ENCODE measurements at places on chromosomes 7 and 10. TPM values are rescaled to one million over a fixed set of nuclear protein-coding genes. Genes with fewer than 3 reads are reported as not detected.

The GPR85 gene
- total RNA-seq = not detected

The AQP1 gene
- 1.4 TPM for total RNA-seq

GRCh38 chr10:76839276-76839675, 798.3 kb downstream of the KCNMA1 start:
- H3K27me3 ChIP-seq = no peaks in the 10 kb centered on the region
- H3K4me3 ChIP-seq = no peak overlapping the region
- H3K4me1 ChIP-seq = no peaks in the 10 kb centered on the region
- no peak for DNase-seq

DNA sequence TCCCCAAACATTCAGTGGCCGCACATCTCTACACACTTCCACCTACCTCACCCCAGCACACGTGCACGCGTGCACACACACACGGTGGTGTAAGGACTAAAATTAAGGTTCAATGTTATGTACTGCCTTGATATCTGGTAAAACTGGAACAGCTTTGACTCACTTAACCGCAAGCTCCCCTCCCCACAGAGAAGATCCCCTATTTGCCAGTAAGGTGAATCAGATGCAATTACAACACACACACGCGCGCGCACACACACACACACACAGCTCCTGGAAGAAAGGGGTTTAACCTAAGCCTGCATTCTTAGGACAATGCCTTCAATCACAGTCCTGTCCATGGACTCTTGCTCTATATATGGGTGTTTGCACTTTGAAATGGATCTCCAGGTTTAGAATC, 25.5 kb upstream of the VPS41 start:
- no peaks in the 10 kb centered on the region for H3K27me3 ChIP-seq
- no peak overlapping the region for H3K27ac ChIP-seq
- DNase-seq = no peak
- no peak overlapping the region for H3K4me3 ChIP-seq
- no peaks in the 10 kb centered on the region for H3K36me3 ChIP-seq

- no peaks in the 10 kb centered on the region for H3K36me3 ChIP-seq
- H3K27me3 ChIP-seq = peaks cover 37% of the 10 kb centered on the region
- H3K4me3 ChIP-seq = no peak overlapping the region
- peaks cover 17% of the 10 kb centered on the region for H3K4me1 ChIP-seq
- DNase-seq = no peak
Measured at GRCh38 chr7:116500078-116500853, 728 bp downstream of the CAV2 start.

The FKBP6 gene
- not detected for total RNA-seq

DNA sequence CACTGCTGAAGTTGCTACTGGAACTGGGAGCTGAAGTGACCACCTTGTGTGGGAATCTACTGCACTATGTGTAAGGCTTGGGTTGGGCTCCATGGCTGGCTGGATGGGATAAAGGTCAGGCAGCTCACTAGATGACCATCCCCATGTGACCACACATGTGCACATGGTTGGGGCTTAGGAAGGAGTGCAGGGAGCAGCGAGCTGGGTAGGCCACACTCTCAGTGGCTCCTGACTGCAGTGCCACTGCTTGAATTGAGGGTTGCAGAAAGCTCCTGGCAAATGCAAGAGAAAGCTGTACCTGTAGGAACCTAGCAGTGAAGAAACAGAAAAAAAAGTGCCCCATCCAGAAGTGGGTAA, 47.5 kb upstream of the AMPH start:
- no peak for DNase-seq
- H3K27me3 ChIP-seq = no peaks in the 10 kb centered on the region
- no peak overlapping the region for H3K4me3 ChIP-seq

The FBXO24 gene
- 0.88 TPM for total RNA-seq

GRCh38 chr7:12552876-12553275, 17.6 kb upstream of the SCIN start:
- no peaks in the 10 kb centered on the region for H3K4me1 ChIP-seq
- H3K27ac ChIP-seq = no peak overlapping the region
- H3K27me3 ChIP-seq = no peaks in the 10 kb centered on the region
- H3K36me3 ChIP-seq = no peaks in the 10 kb centered on the region
- no peak for DNase-seq

DNA sequence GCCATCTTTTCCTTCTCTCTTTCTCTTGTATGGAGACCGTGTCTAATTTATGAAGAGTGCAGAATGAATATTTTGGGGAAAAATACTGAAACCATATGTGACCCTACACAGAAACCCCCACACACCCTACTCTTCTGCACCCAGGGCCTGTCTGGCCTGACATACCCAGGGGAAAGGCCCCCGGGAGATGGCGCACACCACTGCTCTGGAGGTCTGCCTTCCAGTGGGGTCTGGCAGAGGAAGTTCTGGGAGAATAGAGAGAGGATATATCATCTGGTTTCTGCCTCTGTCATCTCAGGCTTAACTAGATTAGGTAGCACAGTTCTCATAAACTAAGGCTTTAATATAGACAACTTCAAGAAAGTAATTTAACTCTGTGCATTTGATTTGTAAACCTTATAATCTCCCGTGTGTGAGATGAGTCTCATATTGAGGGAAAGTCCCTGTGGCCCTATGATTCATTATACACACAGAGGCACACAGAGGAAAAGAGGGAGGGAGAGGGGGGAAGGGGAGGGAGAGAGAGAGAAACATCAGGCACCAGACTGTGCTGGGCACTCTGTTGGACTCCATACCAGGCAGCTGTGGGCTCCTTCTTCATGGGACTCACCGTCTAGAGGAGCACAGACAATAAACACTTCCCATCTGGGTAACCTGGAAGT, 123.3 kb downstream of the AOAH start:
- no peaks in the 10 kb centered on the region for H3K27me3 ChIP-seq
- H3K4me1 ChIP-seq = peaks cover 5% of the 10 kb centered on the region
- no peak overlapping the region for H3K4me3 ChIP-seq
- H3K27ac ChIP-seq = no peak overlapping the region

The LRRC18 gene
- total RNA-seq = not detected

The TRIM50 gene
- not detected for total RNA-seq

GRCh38 chr7:112459645-112460044, 9.4 kb downstream of the IFRD1 start:
- H3K27ac ChIP-seq = no peak overlapping the region
- H3K27me3 ChIP-seq = no peaks in the 10 kb centered on the region
- peaks cover 72% of the 10 kb centered on the region for H3K36me3 ChIP-seq
- H3K4me3 ChIP-seq = no peak overlapping the region

GRCh38 chr7:96740130-96740529, 30.5 kb upstream of the SEM1 start:
- no peaks in the 10 kb centered on the region for H3K27me3 ChIP-seq
- DNase-seq = no peak
- no peaks in the 10 kb centered on the region for H3K4me1 ChIP-seq
- no peaks in the 10 kb centered on the region for H3K36me3 ChIP-seq

DNA sequence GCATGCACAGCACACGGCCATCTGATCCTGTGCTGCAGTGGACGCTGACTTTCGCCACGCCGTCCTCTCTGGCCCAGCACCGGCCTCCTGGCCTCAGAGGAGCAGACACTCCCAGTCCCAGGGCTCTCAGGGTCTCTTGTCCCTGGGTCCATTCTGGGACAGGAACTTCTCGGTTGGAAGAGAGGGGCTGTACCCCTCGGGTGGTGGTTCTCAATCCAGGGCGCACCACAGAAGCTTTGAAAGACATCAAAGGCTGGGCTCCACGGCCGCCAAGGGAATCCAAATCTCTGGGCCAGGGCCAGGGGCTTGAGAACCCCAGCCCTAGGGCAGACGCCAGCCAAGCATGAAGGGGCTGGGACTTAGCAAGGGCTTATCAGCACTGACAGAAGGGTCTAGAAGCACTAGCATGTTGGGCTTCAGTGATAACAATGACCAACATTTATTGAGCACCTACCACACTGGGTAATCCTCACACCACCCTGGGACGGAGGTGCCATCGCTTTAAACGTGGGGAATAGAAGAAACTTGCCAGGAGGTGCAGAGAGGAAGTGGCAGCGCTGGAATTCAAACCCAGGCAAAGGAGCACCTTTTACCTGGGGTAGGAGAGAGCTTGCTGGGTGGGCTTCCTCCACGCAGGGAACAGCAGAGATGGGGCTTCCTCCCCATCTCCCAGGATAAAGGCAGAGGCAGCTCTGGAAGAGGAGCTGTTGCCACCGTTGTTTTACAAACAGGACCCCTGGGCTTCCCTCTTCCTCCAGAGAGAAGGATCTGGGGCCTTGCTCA, 1.8 kb upstream of the PYROXD2 start:
- H3K27ac ChIP-seq = no peak overlapping the region
- peaks cover 18% of the 10 kb centered on the region for H3K4me1 ChIP-seq
- H3K36me3 ChIP-seq = peaks cover 37% of the 10 kb centered on the region
- H3K4me3 ChIP-seq = no peak overlapping the region
- no peak for DNase-seq
- H3K27me3 ChIP-seq = no peaks in the 10 kb centered on the region

The LOXL4 gene
- total RNA-seq = not detected

- no peak overlapping the region for H3K27ac ChIP-seq
- H3K4me1 ChIP-seq = no peaks in the 10 kb centered on the region
- no peak for DNase-seq
- no peaks in the 10 kb centered on the region for H3K36me3 ChIP-seq
- no peaks in the 10 kb centered on the region for H3K27me3 ChIP-seq
Measured at GRCh38 chr10:61805091-61805490, 96.4 kb upstream of the ARID5B start.

All from natural killer cell (primary cell).